ENCODE measurements at places on chromosomes 2 and 18.

GRCh38 chr2:120425014-120425413, 79.1 kb downstream of the INHBB start:
- no peak for DNase-seq

DNA sequence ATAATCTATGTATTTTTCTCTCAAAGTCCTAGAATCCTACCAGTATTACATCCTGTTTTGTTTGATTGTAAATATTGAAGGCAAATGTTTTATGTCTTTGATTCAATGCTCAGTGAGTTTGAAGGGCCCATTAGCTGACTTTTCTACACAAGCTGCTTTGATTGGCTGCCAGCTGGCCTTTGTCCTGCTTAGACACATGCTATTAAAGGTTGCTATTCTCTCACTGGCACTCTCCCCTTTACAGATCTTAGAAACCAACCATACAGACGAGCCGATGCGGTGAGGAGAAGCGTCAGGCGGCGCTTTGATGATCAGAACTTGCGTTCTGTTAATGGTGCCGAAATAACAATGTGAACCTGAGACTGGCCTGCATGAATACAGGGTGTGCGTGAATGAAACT, 69.7 kb downstream of the PRPF40A start:
- DNase-seq: peak; percentile 69

- no peak for DNase-seq
These were observed 23.7 kb downstream of the CUL3 start for GRCh38 chr2:224561234-224562005.

DNA sequence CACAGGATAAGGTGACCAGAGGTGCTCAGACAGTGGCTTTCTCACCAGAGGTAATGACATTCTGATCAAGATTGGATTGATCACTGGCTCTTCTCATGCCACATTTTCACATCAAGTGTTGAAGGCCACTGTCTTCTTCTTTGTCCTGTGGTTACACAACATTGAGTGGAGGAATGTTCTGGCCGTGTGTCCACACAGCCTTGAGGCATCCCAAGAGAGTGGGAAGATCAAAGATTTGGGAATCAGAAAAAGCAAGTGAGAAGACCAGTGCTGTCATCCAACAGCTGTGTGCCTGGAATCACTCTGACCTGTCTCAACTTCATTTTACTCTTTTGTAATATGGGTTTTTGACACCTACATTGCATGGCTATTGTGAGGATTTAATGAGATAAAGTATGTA, 67.4 kb downstream of the IL1R2 start:
- DNase-seq: no peak

DNA sequence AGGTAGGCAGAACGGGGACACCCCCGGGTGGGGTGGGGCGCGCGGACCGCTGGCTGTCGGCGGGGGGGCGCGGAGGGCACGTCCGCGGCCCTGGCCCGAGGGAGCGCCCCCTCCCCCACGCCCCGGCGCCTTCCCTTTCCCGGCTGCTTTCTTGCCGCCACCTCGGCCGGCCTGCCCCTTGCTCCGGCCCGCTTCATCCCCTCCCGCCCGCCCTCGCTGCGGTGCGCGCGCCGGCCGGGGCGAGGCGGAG, 443 bp downstream of the VAPA start:
- DNase-seq: no peak

DNA sequence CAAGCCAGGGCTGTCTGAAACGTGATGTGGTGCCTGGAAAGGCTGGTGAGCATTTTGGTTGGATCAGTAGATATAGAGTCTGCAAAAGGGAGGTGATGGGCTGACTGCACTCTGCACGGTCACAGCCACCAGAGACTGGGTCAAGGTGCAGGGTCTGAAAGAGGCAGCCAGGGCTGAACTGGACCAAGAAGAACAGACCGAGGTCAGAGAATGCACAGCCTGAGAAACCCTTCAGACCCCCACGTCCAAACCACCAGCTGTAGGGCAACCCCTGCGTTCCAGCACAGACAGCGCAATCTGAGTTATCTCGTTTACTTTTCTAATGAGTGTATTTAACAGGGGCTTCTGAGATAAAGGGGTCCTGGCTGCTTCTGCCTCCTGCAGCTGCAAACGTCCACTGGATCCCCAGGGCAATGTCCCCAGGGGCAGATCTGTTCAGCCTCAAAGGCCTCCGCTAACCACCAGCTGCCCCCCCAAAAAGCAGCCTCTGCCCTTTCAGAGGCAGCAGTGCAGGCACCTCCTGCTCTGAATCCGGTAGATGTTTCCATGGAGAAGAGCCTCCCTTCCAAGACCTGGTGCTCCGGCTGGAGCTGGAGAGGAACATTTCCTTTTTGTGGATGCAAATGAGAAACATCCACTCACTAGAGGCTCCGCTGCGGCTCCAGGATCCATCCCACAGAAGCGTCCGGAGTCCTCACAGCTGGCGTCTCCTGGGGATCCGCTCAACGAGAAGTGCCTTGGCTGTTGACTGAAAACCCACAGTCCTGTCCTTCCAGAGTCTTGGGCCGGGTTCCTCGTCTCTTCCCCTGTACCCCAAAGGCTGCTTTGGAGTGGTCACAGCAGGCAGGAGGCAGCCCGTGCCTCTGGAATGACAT, 970 bp upstream of the KCNG2 start:
- DNase-seq: peak; percentile 54

GRCh38 chr2:3914241-3914640, 210.9 kb downstream of the DCDC2C start:
- no peak for DNase-seq

DNA sequence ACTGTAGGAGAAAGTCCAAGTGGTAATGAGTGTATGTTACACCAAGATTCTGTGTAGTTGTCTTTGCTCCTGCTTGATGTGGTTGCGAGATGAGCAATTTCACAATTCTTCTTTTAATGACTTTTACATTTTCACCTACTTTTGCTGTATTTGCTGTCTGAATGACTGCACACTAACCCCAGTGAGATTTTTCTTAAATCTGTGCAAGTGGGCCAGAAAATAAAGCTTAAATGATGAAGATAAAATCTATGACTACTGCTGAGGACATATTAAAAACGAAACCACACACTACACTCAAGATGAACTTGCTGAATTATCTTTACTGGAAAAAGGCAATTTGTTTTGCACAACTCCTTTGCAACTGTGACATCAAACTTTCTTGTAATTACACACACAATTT, 4.1 kb downstream of the LDAH start:
- DNase-seq: no peak

GRCh38 chr18:10688766-10689165, 162.9 kb downstream of the NAPG start:
- no peak for DNase-seq

DNA sequence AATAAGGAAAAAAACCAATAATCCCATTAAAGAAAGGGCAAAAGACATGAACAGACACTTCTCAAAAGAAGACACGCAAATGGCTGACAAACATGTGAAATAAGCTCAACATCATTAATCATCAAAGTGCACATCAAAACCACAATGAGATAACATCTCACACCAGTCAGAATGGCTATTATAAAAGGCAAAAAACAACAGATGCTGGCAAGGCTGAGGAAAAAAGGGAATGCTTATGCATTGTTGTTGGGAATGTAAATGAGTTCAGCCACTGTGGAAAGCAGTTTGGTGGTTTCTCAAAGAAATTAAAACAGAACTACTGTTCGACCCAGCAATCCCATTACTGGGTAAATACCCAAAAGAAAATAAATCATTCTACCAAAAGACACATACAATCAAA, 285.6 kb downstream of the NR4A2 start:
- no peak for DNase-seq

- no peak for DNase-seq
These were observed 41.9 kb upstream of the TMEM17 start for GRCh38 chr2:62547854-62548253.
